ENCODE measurements at places on chromosomes 3 and 15.

GRCh38 chr15:72168131-72168807 is 29.3 kb downstream of the GRAMD2A start:
- no peak for DNase-seq

DNA sequence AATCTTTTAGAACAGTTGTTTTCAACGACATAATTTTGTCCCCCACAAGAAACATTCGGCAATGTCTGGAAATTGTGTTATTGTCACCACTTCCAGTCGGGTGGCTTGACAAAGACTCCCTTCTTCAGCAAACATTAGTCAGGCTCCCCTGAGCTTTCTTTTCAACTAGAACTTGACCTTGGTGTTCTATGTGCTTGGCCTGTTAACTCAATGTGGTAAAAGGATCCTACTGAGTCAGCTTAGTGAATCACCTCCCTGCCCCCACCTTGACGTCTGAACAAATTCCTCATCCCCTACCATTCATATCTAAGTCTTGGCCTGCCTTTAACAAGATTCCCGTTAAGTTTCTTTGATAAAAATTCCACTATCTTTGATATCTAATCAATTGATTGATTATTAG is 465.0 kb upstream of the ROBO1 start:
- no peak for DNase-seq

DNA sequence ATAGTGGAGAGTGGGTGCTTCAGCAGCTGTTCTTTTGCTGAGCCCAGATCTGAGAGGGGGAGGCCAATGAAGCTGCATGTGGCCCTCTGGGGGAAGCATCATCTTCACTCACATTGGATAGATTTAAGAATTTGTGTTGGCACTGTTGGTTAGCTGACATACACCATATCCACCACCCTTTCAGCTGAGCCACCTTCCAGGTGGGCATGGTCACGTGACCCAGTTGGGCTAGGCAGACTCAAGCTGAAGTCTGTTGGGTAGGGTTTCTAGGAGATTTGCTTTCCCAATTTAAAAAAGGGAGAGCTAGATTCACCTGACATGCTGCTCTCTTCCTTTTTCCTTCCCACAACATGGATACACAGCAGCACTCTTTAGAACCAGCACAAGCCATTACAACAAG is 311.0 kb downstream of the CHST2 start:
- no peak for DNase-seq

DNA sequence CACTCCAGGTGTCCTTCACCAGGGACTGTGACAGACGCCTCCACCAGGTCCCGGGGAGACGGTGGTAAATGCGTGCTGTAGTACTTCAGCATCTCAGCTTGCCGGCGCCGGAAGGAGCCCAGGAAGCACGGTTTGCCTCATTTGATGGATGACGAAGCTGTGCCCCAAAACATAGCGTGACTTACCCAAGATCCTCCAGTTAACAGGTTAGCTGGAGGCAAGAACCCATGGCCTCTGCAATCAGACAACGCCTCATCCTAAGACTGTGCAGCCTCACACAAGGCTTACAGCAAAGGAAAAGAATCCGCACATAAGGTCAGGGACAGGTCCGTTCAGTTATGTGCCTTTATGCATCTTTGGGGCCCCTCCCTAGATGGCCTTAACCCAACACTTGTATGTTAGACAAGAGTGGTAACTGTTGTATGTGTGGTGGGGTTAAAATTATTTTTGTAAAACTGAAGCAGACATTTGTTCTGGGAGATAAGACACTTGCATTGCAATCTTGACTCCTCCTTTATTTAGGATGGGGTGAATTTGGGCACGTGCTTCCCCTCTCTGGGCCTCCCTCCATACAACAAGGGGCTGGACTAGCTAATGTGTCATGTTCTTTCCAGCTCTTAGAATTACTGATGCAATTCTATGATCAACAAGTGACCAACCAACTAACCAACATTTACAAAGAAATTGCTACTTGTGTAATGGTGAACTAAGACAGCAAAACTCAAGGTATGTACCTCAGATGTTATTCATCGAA is 39.4 kb downstream of the VGLL4 start:
- DNase-seq: no peak

DNA sequence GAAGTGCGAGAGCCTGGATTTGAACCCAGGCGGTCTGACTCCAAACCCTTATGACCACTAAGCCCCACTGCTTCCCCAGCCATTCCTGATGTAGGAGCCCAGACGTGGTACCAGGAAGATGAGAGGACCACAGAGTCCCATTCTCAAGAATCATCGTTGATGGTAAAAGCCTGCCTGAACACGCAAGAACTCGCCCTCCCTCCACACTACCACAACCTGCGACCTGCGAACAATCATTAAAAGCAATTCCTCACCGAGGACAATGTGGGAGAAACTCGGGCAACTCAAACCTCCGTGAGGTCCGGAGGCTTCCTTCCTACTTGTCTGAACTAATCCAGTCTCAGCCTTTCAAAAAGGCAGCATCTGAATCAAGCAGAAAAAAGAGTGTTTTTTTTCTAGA is 10.3 kb downstream of the MAGI1 start:
- DNase-seq: no peak

DNA sequence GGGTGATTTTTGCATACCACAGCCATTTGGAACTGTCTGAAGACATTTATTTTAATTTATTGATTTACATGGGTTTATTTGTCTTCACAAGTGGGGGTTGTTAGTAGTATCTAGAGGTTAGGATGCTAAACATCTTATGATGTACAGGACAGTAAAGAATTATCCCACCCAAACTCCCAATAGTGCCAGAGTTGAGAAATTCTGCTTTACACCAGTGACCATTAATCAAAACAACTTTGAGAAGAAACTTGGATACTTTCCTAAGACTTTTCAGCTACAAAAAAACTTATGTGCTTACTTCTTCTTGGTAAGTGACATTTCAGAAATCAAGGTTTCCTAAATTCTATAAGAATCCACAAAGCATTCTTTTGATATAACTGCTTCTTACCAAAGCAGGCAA is 156.7 kb downstream of the SUCLG2 start:
- DNase-seq: no peak

DNA sequence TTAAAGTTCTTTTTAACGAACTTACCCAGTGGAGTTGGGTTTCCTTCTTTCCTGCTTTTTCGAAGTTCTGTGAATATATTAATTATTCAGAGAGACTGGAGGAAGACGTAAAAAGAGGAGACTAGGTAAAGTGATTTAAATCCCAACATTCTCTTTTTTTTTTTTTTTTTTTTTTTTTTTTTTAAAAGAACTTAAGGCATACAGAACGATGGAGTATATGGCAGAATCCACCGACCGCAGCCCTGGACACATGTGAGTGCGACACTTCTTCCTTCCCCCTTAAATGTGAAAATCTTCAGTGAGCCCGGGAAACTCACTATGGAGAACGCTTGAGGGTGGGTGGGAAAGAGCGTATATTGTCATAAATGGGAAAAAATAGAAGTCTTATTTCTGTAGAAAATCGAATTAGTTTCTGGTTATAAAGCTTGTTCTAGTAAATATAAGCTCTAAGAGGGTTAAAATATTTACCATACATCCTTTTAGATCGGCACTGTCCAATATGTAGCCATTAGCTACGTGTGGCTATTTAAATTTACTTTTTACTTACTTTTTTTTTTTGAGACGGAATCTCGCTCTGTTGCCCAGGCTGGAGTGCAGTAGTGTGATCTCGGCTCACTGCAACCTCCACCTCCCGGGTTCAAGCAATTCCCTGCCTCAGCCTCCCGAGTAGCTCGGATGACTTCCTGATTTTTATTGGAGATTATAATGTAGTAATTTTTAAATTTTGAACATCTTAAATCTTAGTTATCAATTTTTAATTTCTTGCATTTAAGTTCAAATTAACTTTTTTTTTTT is 892 bp downstream of the NMD3 start:
- DNase-seq: no peak

- no peak for DNase-seq
Measured at GRCh38 chr15:83913034-83913632, 259.2 kb downstream of the ADAMTSL3 start.
